ENCODE measurements at places on chromosomes 5 and 9.

DNA sequence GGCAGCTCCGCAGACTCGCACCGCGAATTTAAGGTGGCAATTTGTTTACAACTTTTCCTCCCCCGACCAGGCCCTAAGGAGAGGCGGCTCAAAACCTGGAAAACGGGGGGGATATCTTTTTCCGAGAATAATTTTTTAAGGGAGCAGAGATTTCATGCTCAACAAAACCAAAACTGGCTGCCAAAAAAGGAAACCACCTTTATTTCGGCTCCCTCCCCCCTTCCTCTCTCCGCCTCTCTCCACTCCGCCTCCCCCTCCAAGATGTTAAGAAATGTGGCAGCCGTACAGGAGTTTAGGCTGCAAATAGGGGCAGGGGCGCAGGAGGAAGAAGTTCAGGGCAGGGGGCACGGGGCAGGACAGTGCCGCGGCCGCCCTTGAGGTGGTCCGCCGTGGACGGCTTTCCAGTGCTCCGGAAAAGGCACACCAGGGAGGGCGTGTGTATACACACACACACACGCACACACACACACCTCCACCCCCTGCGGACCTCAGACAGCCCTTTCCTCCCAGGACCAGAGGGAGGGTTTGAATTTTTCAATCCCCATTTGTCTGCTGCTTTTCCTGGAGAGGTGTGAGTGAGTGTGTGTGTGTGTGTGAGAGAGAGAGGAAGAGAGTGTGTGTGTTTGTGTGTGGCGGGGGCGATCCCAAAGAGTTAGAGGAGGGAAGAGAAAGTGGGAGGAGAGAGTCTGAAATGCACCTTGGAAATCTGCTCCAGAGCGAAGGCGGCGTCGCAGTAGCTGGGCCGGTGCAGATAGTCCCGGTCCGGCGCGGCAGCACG is 9.1 kb downstream of the PTCH1 start:
- DNase-seq, result peak; percentile 38

DNA sequence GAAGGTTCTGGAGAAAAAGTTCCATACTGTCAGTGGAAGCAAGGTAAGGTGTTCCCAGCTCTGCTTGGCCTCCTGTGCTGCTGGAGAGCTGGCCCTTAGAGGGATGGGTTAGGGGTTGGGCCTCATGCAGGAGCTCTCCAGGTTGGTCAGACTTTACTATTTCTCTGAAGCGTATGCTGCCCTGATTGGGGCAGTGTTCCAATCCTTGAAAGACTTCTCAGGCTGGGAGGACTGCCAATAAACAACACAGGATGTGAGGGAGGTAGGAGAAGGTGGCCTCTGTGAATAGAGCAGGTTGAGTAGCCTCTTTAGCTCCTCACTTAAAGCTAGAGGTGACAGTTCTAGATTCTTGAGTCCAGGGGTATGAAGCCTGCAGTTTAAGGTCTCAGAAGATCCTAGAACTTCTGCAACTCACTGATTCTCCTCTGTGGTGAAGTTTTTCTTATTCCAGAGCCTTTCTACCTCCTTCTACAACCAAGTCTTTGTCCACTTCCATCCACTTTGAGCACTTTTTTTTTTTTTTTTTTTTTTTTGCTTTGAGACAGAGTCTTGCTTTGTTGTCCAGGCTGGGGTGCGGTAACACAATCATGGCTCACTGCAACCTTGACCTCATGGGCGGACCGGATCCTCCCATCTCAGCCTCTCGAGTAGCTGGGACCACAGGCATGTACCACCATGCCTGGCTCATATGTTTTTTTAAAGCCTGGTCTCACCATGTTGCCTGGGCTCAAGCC is 3.0 kb downstream of the HNRNPAB start:
- no peak for DNase-seq

DNA sequence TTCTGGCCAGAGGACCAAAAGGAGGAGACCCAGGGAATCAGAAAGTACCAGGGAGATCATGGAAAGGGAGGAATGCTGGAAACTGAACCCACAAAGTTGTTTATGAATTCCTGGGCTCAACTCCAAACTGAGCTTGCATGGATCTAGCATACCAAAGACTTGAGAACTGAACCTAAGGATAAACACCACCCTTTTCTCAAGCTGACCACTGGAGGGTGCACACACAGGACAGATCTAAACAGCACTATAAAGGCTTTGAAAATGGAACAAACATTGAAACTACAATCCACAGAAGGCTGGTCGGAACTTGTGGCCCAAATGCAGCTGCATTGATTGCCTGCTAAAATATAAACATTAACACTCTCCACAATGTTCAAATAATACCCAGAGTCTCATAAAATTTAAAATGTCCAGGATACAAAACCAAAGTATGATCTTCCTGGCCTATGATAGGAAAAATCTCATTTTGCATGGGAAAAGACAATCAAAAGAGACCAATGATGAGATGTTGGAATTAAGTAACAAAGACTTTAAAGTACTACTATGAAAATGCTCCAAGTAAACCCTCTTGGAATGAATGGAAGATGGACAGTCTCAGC is 15.6 kb upstream of the IRF1 start:
- peak; percentile 47 for DNase-seq

DNA sequence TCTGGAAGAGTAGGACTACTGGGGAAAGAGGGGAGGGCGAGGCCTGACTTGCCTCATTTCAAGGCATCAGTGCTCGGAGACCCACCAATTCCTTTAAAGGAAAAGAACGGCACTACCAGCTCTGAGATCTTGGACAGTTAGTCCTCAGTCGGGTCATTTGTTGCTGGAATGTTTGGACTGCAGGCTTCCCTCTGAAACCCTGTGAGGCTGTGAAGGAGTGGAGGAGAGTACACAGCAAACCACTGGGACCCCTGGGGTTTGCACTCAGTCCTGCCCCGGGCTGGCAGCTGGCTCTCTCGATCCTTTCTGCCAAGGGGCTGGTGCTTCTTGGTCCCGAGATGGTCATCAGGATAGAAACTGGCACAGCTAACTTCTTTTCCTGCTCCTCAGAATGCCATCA is 194.5 kb downstream of the TRIO start:
- DNase-seq, result no peak

- no peak for DNase-seq
Observed at GRCh38 chr9:18611971-18612370, 138.0 kb downstream of the ADAMTSL1 start.

DNA sequence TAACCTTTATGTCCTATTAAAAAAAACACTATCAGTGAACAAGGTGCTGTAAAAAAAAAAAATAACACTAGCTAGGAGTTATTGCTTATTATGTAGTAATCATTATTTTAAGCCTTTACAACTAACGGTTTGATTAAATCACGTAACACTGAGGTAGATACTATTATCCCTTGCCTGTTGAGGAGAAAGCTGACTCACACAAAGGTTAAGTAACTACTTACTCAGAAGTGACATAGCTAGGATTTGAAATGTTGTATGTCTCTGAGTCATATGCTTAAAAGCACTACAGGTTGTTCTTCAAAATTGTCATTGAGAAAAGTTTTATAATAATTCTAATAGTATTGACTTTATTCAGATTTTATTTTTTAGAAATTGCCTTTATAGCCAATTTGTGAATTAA is 8.8 kb downstream of the TENT2 start:
- no peak for DNase-seq
